Activated gamma-delta T cell (primary cell): ENCODE measurements at places on chromosomes 1 and 21.

- DNase-seq, result no peak
Measured at GRCh38 chr1:5751833-5752745, 240.1 kb downstream of the NPHP4 start.

DNA sequence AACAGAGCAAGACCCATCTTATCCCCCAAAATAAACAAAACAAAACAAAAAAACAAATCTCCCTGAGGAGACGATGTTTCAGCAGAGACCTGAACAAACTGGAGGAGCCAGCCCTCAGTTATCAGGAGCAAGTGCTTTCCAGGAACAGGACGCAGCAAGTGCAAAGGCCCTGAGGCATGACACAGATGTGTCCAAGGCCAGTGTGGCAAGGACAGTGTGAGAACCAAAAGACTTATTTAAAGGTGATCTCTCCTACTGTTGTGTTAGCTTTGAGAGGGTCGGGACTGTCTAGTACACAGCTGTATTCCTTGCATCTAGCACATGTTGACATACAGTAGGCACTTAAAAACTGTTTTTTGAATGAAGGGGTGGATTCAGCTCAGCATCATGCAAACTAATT lies 48.0 kb downstream of the FOXD2 start:
- no peak for DNase-seq

- no peak for DNase-seq
Measured at GRCh38 chr1:58762806-58763205, 21.0 kb downstream of the JUN start.

DNA sequence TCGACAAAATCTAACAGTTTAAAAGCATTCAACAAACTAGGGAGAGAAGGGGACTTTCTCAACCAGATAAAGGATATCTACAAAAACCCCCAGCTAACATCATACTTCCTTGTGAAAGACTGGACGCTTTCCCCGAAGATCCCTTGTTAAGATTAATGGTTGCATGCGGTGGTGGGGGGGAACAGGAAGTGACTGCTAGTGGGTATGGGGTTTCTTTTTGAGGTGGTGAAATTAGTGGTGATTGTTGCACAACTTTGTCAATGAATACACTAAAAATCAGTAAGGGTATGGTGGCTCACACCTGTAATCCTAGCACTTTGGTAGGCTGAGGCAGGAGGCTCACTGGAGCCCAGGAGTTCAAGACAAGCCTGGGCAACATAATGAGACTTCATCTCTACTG lies 26.9 kb upstream of the EYA3 start:
- no peak for DNase-seq

DNA sequence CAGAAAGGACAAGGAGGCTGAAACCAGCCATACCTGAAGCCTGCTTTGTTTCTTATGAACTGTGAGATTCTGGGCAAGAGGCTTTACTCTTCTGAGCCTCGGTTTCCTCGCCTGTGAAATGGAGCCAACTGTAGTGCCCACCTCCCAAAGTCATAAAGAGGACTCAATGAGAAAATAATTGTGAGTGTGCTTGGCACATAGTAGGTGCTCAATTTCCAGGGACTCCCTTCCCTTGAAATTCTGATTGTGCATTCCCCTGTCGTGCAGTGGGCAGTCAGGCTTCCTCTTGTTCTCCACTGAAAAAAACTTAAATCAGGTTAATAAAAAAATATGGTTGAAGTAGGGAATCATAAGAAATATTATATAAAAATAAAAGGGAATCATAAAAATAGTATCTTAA lies 37.5 kb upstream of the RUNX3 start:
- no peak for DNase-seq

- no peak for DNase-seq
Measured at GRCh38 chr1:153000294-153000693, 1.3 kb upstream of the SPRR3 start.

GRCh38 chr21:29349702-29350101 lies 51.0 kb downstream of the BACH1 start:
- DNase-seq, result no peak

- no peak for DNase-seq
Measured at GRCh38 chr1:39091845-39092645, 65.9 kb downstream of the NDUFS5 start.

DNA sequence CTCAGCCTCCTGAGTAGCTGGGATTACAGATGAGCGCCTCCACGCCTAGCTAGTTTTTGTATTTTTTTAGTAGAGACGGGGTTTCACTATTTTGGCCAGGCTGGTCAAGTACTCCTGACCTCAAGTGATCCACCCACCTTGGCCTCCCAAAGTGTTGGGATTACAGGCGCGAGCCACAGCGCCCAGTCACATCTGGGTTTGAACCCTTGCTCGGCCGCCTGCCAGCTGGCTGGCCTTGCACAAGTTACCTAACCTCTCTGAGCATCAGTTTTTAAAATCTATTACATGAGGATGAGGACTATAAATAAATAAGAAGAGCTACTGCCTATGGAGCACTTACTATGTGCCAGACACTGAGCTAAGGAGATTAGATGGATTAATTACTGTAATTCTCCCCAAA lies 17.7 kb upstream of the PADI2 start:
- DNase-seq, result no peak

- DNase-seq, result no peak
Measured at GRCh38 chr1:67367370-67368045, 59.8 kb downstream of the IL12RB2 start.

DNA sequence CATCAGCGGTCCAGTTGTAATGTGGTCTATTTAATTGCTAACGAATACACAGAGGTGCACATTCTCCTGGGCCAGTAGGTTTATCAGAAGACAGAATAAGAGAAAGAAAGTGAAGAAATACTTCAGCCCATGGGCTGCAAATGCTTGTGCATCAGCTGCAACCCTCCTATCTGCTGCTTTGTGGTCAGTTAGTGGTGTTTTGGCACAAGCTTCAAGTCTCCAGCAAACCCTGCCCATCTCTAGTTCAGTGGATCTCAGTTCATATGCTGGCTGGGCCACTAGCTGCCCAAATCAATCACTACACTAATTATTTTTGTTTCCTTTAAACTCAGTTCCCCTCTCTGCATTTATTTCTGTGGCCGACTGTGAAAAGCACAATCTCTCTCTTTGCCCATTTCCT lies 124.2 kb downstream of the KCNJ6 start:
- no peak for DNase-seq

- DNase-seq, result no peak
Measured at GRCh38 chr1:30335997-30336390, 387.4 kb downstream of the MATN1 start.

DNA sequence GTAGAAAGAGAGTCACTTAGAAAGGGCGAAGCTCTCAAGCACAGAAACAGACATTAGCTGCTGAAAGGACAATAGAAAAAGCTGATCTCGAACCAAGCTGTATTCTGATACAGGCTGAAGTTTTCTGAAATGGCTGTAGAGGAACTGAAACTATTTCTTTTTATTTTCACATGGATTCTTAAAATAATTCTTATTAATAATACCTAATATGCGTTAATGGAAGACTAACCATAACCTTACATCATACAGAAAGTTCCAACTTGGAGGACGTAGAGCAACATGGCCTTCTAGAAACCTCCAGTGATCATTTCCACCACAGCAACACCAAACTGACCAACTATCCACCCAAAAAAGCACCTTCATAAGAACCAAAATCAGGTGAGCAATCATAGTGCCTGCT lies 52.8 kb upstream of the ACADM start:
- no peak for DNase-seq

GRCh38 chr1:26516987-26517765 lies 12.4 kb upstream of the RPS6KA1 start:
- DNase-seq, result no peak

DNA sequence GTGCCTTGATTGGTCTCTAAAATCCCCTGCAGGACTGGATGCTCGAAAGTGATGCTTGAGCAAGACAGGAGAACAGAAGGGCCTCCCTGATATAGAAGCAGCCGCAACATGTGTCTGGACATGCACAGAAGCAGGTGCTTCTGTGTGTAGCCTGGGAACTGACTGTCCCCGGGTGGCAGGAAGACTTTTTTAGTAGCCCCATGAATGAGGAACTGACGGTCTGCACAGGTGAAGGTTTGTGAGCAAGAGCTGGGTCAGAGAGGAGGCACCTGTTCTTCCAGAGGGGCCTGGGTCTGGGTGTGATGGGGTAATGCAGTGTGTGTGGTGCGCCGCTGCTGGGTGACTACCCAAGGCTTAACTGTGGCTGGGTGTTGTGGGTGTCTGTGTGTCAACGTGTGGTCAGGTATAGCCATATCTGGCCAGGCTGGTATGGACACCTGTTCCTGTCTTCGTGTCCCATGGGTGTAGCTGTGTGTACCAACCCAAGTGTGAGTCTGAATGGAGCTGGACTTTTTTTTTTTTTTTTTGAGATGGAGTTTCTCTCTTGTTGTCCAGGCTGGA lies 39.1 kb upstream of the FOXO6 start:
- DNase-seq, result no peak

DNA sequence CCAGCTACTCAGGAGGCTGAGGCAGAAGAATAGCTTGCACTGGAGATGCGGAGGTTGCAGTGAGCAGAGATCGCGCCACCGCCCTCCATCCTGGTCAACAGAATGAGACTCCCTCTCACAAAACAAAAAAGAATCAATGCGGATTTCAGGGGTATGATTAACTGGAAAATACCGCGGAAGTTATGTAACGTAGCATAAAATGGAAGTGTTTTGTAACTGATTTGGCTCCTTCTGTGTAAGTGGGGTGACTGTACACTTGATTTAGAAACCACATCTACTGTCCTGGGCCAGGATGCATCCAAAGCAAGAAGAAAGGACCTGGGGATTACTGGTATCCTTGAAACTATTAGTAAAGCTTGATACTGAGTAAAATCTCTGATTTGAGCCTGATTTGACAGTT lies 3.1 kb upstream of the VAMP4 start:
- DNase-seq, result no peak

DNA sequence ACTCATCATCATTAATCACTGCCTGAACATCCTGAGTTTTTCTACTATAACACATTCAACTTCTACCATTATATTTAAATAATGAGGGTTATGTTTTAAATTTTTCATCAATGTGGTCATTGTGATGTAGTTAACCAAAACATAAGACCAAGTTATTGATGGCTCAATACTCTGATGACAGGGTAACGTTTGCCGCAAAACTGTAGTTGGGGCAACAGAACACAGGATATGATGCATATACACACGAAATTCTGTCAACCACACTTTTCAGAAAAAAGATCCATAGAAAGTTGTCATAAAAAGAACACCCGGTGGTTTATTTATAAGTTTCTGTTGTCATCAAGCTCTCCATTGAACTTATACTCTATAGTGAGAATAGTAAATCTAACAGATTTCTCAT lies 121.7 kb upstream of the COL11A1 start:
- DNase-seq, result no peak

- DNase-seq, result no peak
Measured at GRCh38 chr1:166304131-166304530, 137.3 kb upstream of the FAM78B start.

DNA sequence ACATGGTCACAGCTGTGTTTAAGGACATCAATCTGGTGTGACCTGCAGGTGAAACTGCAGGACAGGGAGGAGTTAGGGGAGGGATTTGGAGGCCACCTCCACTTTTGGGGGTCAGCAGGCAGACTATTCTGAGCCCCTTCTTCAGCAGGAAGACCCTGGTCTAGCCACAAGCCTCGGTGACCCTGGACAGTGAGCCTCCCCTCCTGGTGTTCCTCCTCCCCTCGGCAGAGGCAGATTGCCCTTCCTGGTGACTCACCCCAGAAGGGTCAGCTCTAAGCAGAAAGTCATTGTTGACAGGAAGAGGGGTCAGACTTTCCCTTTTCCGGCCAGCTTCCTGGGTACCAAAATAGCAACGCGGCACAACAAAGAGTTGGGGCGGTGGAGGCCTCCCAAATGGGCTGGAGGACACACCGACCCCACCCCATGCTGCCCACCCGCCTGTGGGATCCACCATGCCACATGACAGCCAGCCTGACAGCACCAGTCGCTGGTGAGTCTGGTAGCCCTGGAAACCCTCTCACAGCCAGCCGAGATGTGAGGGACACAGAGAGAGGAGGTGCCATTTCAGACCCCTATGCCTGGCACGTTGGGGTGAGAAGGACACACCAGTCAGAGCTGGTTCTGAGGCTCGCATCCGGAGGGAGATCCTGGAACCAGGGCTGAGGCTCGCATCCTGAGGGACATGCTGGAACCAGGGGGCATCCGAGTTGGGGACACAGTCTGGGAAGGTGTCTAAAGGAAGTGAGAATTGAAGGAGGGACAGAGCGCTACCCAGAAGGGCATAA lies 14.7 kb upstream of the CSF1 start:
- no peak for DNase-seq

GRCh38 chr21:44983421-44984206 lies 43.8 kb downstream of the SLX9 start:
- DNase-seq, result no peak

- no peak for DNase-seq
Measured at GRCh38 chr1:56385314-56385713, 194.0 kb downstream of the PLPP3 start.

DNA sequence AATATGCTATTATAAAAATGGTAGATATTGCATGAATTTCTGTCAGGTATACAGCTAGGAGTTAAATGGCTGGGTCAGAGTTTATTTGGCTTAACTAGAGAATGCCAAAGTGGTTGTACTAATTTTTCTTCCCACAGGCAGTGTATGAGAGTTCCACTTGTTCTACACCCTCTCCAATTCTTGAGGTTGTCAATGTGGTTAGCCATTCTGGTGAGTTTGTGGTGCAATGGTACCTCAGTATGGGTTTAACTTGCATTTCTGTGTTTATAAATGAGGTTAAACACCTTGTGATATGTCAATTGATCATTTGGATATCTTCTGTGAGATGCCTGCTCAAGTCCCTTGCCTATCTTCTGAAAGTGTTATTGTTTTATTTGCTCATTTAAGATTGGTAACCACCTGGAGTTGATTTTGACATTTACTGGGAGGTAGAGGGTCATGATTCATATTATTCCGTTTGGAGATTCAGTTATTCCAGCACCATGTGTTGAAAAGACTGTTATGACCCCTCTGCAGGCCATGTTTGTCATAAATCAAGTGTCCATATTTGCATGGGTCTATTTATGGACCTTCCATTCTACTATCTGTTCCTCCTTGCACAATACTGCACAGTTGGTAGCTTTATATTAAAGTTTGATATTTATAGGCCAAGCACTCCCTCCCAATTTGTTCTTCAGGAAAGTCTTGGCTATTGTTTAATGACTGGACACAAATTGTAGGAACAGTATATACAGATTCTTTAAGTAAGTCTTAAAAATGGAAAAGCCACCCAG lies 5.8 kb downstream of the FALEC start:
- no peak for DNase-seq

GRCh38 chr1:13543451-13544220 lies 29.8 kb upstream of the LRRC38 start:
- no peak for DNase-seq

- no peak for DNase-seq
Measured at GRCh38 chr1:200035956-200036618, 8.6 kb downstream of the NR5A2 start.
